CD4-positive, alpha-beta T cell treated with Interleukin-12 subunit alpha and Interleukin-12 subunit beta, for 1 hour (primary cell): ENCODE measurements at places on chromosomes 3 and 15.

GRCh38 chr15:62254137-62254934 is 89.3 kb upstream of the C2CD4B start:
- DNase-seq: peak; percentile 40

DNA sequence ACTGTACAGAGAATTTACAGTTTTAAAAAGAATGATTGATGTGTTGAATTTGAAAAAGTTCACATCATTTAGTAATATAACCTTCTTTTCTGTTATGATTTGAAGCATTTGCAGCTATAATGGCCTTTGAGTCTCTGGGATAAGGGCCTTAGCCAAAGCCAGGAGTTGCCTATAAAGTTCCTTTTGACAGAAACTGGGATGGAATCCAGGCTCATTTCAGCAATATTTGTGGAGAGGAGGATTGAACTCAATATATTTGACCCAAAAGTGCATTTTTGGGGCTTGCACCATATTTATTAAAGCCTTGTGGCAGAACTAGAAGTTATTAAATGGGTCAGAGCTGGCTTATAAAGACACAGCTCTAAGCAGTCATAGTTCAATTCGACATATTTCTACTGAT is 348.7 kb upstream of the EPHA3 start:
- DNase-seq: no peak

DNA sequence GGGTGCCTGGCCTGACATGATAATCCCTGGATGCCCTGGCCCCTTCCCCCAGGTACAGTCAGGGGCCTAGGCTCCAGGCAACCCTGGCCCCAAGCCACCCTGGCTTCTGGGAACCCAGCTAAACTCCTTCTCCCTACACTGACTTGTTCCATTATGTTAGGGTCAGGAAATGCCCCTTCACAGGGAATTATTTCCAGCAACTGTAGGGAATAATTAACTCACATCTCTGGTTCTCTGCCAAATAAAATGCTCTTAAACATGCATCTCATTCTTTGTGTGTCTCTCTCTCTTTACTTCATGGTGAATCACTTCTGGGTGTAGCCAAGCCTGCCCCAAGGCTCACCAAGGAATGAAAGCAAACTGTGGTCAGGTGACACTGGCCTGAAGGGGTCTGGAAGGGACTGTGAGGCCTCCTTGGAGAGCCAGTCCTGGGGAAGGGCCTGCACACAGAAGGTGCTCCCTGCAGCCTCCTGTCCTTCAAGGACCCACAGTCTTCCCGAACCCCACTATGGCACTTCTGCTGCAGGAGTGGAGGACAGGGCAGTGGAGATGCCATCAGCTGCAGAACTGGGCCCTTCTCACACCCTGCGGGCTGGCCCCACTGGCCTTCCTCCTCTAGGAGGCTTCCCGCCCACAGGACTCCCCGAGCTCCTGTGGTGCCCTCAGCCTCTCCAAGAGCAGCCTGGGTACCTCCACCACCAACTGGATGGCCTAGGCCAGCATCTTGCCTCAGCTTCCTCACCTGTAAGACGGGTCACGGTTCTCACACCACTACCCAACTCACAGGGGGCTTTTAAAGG is 17.6 kb downstream of the TKT start:
- no peak for DNase-seq

- DNase-seq: peak; percentile 6
Measured at GRCh38 chr3:34260271-34261000, 462.0 kb downstream of the PDCD6IP start.

GRCh38 chr3:77053795-77054194 is 13.9 kb downstream of the ROBO2 start:
- DNase-seq: no peak
